ENCODE measurements at places on chromosomes 1 and 21.

- no peak for DNase-seq
Measured at GRCh38 chr1:197451381-197451780, 183.3 kb downstream of the CRB1 start.

DNA sequence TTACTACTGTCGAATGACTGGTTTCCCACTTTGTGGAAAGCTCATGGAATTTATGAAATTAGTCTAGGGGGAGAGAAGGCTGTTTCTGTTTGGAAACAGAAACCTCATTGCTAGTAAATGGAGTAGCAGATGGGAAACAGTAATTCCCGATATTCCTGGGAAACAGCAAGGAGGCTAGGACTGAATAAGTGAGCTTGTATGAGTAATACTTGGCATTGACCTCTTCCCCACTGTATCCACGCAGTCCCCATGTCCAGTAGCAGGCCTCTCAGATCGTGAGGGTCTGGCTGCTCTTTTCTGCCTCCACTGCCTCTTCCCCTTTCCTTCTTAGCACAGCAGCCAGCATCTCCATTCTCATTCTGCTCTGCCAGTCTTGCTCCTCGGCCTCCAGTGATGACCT is 75.5 kb downstream of the PRDM2 start:
- DNase-seq, result no peak

- DNase-seq, result no peak
Measured at GRCh38 chr1:184449916-184450315, 63.1 kb downstream of the C1orf21 start.

DNA sequence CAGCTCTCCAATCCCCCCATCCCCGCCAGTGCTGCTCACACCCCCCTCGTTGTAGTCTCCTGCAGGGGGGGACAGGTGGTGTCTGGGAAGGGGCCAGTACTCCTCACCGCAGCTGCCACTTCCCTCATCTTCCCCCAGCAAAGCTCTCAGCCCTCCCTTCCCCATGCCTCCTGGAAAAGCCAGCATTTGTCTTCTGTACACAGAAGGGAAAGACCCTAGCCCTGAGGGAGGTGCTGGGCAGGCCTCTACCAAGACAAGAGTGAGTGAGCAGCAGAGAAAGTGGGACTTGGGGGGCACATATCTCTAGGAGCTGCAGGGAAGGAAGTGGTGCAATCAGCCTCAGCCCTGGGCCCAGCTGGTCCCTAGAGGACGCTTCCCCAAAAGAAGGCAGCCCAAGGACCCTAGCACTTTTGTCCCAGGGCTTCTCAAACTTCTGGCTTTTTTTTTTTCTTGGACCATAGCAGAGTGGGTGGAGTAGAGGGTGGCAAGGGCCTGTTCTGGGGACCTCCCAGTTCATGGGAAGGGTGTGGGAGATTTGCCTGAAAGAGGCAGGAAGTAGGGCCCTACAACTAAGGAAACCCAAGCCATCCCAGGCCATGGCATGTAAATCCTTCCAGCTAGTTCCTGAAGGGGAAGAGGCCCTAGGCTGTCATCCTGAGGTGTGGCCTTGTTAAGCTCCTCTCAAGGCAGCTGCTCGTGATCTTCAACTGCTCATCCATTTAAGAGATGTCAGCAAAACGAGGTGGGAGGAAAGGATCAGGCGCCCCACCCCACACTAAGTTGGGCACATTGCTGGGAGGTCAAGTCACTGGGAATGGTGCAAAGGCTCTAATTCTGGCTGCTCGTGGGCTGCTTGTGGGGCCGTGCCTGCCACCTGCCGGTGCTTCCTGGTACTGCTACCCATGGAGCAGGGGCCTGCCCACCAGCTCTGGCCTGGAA is 12.6 kb downstream of the ZC3H12A start:
- peak; percentile 72 for DNase-seq

GRCh38 chr1:110207831-110208230 is 2.3 kb upstream of the KCNC4 start:
- peak; percentile 74 for DNase-seq

GRCh38 chr1:44314452-44314851 is 40.6 kb downstream of the ERI3 start:
- no peak for DNase-seq

- no peak for DNase-seq
Measured at GRCh38 chr1:172323686-172324085, 96.8 kb upstream of the C1orf105 start.
